ENCODE measurements at places on chromosomes 4 and X. TPM values are rescaled to one million over a fixed set of nuclear protein-coding genes. Genes with fewer than 3 reads are reported as not detected.

DNA sequence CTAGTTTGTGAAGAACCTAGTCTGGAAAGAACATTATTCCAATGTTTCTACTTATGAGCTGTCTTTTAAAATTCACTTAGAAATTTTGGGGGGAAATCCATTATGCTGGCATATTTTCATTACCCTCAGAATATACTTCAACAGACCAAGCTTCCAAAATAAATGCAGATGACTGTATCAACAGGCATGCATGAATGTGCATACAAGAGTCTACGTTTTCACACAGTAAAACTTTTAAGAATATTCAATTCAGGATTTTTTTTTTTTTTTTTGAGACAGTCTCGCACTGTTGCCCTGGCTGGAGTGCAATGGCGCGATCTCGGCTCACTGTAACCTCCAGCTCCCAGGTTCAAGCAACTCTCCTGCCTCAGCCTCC lies 49.7 kb downstream of the ABCG2 start:
- no peak overlapping the region for H3K4me3 ChIP-seq
- no peaks in the 10 kb centered on the region for H3K36me3 ChIP-seq
- no peak for DNase-seq
- H3K27me3 ChIP-seq: no peaks in the 10 kb centered on the region
- no peaks in the 10 kb centered on the region for H3K4me1 ChIP-seq

The MAGED1 gene
- total RNA-seq: 30.4 TPM

The NHSL2 gene
- total RNA-seq: 0.67 TPM

DNA sequence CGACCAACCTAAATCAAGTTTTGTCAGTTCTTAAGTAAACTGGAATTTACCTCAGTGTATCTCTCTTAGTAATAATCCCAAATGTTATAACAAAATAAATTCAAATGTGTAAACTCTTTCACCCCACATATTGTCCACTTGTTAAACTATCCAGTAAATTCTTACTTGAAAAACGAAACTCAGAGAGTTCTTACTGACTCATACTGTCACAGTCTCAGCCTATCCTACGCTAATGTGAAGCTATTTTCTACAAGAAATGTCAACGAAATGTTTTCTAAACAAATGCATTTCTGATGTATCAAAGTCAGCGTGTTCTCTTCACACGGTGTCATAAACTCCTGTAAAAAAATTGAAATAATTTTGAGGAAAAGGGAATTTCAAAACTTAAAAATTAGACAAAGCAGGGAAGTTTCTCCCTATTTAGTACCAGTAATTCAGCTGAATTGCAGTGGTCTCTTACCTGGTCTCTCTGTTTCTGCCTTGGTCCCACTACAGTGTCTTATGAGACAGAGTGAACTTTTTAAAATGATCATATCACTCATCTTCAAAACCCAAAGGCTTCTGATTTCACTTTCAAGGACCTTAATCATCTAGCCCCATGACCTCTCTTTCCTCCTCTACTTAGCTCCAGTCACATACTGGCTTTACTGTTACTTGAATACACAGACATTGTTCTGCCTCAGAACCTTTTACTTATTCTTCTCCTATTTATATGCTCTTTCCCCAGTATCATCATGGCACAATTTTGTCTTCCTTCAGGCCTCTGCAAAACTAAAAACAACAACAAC lies 63.3 kb downstream of the DCAF8L1 start:
- no peaks in the 10 kb centered on the region for H3K27me3 ChIP-seq
- no peak for DNase-seq
- H3K4me1 ChIP-seq: no peaks in the 10 kb centered on the region

DNA sequence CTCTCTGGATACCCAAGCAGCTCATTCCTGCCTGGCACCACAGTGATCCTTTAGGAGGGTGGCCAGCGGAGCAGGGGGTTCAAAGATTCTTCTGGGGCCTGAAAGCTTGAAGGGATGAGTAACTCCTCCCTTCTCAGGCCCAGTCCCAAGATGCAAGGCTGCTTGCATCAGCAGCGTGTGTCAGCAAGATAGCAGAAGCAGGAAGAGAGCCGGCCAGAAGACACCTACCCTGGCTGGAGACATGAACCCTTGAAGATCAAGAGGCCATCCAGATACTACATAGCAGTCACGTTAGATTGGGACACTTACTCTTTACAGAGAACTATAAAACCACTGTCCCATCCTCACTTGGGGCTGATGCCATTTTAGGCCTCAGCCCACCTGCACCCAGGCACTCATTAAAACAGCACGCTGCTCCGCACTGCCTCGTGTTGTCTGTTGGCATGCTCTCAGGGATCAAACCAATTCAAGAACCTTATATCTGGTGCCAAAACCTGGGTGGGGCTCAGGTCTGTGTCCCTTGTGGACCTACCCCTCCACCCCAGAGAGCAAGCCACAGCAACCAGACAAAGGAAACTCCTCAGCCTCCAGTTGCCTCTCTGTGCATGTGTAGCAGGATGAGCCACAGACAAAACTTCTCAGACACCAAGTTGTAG lies 6.5 kb downstream of the UGT2B17 start:
- no peaks in the 10 kb centered on the region for H3K27me3 ChIP-seq
- no peak overlapping the region for H3K27ac ChIP-seq
- H3K36me3 ChIP-seq: no peaks in the 10 kb centered on the region

GRCh38 chr4:130359542-130359941 lies 1263.6 kb downstream of the C4orf33 start:
- H3K36me3 ChIP-seq: no peaks in the 10 kb centered on the region
- no peak for DNase-seq
- no peak overlapping the region for H3K4me3 ChIP-seq
- no peak overlapping the region for H3K27ac ChIP-seq
- no peaks in the 10 kb centered on the region for H3K27me3 ChIP-seq
